ENCODE measurements at places on chromosomes 5 and 9.
A peak's percentile ranks its signal among the peaks of the same experiment; 100 is the strongest.

DNA sequence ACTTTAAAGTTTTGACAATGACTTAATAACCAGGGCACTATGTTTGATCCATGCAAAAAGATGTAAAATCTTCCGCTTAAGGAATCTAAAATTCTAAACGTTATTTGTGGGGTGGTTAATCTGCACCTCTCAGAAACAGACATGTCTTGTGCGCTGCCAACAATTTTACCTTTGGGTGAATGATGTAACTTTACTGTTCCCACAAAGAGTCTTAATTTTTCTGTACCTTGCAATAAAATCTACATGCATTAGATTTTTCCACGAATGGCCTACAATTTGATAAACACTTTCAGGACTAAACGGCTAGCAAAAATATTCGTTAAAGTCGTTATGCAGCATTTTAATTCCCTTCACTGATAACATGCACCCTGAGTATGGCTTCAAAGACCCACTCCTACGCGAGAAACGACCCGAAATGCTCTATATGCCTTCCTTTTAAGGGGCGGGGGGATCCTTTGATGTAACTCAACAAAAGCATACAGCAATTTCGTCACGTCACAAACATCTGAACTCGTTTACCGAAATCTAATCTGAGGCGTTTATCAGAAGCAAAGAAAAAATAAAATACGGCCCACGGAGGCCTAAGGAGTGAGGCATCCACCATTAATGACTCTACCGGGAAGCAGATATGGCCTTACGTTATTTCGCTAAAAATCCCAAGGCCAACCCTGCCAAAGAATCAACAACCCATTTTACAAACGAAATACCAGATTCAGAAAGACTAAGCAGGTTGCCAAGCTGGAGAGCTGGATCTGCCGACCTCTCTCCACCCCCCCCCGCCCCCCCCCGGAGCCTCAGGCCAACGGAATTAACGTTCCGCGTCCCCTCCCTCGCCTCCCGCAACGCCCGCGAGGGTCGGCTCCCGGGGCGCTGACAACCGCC is 621 bp downstream of the AK6 start:
- DNase-seq, result no peak

- no peak for DNase-seq
These were observed 182.3 kb upstream of the MAP1B start for GRCh38 chr5:71924980-71925379.

- DNase-seq, result no peak
These were observed 20.1 kb downstream of the TNIP1 start for GRCh38 chr5:151060742-151061141.

GRCh38 chr9:124808246-124808956 is 31.5 kb downstream of the OLFML2A start:
- peak; percentile 9 for DNase-seq

GRCh38 chr9:25814023-25814422 is 135.8 kb upstream of the TUSC1 start:
- DNase-seq, result no peak

DNA sequence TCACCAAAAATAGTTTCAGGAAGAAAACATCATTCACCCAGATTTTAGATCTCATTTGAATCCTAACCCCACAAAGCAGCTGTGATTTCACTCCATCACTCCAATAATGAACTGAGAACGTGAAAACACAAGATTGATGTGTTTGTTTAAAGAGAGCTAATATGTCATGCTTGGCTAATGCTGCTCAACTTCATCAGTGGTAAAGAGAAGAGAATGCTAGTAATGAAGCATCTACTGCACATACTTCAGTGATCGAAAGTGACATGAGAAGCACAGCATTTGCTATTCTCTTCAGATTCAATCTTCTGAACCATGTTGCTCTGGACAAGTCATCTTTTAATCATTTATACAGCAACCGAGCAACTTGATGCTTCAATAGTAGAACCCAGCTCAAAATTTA is 874.7 kb downstream of the EFNA5 start:
- DNase-seq, result no peak

GRCh38 chr5:107673039-107673367 is 2.3 kb upstream of the EFNA5 start:
- no peak for DNase-seq

DNA sequence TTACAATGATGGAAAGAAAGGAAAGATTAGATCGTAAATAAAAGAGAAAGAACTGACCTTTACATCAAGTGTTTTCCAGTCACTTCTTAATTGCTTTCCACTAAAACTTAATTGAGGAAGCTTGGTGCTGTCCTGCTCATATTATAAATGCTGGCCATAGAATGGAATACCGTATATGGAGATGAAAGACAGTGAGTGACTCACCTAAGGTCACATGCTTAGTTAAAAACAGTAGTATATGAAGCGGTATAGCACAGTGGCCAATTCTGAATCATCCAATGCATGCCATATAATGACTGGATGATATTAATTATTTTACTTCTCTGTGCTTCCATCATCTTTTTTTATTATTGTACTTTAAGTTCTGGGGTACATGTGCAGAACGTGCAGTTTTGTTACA is 482.4 kb upstream of the SGCD start:
- no peak for DNase-seq

DNA sequence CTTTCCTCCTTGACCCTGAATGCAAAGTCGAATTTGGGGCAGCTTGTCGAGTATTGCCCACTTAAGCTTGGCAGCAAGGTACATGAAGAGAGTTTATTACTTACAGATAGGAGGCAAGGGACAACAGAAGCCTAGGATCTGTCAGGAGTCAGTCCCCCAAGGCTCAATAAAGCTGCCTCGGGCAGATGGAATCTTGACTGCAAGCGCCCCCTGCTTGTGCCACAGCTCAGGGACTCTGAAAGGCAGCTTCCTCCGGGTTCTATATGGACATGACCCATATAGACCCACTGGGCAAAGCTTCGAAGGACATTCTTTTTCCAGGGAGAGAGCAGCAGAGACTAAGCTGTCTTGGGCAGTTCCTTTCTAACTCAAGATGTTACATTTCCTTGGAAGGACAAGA is 971.5 kb downstream of the EFNA5 start:
- no peak for DNase-seq

DNA sequence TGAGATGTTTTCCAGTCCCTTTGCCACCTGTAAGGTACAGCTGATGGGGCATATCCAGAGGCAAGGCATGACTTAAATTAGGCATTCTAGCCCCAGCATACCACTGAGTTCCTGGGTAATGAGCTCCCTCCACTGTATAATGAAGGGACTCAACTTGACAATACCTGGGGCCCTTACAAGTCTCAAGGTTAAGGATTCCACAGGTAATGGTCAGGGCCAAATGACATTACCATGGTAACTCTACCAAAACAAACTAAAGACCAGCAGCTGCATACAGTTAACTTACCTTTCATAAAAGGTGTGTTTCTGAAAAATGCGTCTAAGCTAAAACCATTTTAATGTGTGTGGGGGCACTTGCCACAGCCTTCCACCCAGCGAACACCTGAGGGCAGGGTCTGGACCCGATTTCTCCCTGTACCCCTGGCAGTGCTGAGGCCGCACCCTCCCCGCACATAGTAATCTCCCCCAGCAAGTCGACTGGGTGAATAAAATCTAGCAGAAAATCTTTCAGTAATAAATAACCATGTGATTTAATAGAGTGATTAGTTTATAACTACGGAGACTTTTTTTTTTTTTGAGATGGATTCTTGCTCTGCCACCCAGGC is 24.2 kb downstream of the CCDC69 start:
- no peak for DNase-seq

DNA sequence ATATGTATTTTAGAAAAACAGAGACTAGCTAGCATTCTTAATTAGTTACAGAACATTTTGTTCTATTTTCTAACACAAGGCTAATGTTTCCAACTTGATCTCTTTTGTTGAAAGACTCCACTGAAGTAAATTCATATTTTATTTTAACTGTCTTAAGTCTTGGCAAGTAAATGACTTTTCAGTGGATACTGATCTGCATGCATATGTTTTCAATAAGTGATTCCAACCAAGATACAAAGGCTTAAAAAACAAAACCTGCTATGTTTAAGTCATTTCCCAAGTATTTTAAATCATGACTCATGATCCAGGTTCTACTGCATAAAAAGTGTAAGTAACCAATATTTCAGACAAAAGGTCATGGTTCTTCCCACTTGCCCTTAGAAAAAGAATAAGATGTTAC is 5.7 kb downstream of the CDO1 start:
- no peak for DNase-seq

DNA sequence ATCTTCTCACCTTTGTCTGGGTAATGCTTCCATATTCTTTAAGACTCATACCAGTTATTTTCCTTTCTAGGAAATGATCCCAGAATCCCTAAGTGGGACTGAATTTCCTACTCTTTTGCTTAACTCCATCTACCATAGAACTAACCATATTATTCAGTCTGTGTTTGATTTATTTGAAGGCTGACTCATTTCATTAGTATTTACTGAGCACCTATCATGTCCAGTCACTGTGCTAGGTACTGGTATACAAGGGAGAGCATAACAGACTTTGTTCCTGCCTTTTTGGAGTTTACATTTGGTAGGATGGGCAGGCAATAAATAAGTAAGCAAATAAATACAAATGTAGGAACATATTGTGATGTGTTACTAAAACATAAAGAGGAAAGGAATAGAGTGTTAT is 4.3 kb downstream of the NPR2 start:
- DNase-seq, result no peak

- no peak for DNase-seq
These were observed 83.1 kb upstream of the CPLX2 start for GRCh38 chr5:175788155-175788787.

- no peak for DNase-seq
These were observed 171.8 kb upstream of the PANK3 start for GRCh38 chr5:168750926-168751325.

- DNase-seq, result no peak
These were observed 29.9 kb downstream of the COL5A1 start for GRCh38 chr9:134671341-134672113.

- DNase-seq, result no peak
These were observed 956.1 kb upstream of the EDIL3 start for GRCh38 chr5:85340790-85341189.

GRCh38 chr5:17306726-17307091 is 89.3 kb downstream of the BASP1 start:
- no peak for DNase-seq

DNA sequence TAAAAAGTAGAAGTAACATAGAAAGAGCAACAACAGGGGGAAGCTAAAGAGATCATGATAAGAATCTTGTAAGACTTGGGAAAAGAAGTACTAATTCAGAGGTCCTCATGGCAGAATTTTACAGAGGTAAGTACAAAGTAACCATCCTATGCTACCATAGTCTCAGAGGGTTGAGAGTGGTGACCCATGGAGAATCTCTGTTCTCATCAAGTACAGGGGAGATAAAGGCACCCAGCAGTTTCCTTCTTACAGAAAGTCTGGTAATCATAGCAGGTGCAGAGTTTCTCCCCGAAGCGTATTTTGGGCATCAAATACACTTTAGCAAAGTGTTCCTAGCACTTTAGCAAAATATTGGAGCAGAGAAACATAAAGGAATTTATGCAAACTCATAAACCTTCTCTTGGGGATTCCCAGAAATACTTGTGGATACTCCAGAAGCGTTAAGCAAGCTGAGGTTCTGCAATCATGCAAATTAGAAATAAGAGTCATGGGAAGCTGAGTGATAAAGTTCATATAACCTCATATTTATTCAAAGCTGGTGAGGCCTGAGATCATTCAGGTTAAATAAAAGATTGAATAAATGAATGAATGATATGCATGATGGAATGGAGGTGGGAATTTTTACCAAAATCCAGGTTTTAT is 101.0 kb upstream of the SMC2 start:
- DNase-seq, result no peak

- peak; percentile 24 for DNase-seq
These were observed 121.4 kb upstream of the C6 start for GRCh38 chr5:41334758-41335157.

DNA sequence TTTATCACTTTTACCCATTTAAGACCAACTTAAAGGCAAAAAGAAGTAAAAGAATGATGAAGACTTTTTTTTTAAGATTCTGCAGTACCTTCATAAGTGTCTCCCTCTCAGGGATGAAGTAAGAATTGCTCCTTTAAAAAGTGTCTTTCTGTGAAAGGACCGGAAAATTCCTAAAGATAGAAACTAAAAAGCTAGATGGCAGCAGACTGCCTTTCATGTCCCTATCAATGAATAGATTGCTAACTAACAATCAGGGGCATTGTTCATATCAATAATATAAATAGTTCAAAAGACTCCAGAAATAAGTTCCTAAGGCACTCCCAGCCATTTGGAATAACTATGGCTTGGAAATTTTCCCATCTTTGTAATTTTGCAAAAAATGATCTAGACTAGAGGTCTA is 558.0 kb downstream of the PDE4D start:
- DNase-seq, result no peak

- DNase-seq, result no peak
These were observed 211.6 kb upstream of the PANK3 start for GRCh38 chr5:168790671-168791250.

DNA sequence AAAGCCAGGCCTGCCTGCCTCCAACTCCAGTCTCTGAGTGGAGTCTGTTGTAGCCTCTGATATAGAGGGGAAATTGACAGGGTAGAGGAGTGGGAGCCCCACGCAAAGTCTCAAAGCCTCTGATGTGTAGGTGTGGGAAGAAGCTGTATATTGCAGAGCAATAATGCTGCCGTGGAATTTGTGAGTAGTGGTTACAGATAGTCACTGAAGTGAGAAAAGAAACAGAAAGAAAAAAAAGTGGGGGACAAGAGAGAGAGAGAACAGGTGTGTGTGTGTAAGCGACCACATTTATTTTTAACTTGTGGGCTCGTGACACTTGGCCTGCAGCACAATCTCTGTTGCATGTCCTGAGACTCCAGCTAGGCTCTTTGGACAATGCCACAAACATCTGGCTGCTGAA is 227.8 kb downstream of the NSG2 start:
- no peak for DNase-seq

GRCh38 chr9:123058834-123059233 is 25.4 kb downstream of the GPR21 start:
- DNase-seq, result no peak

- DNase-seq, result peak; percentile 2
These were observed 26.4 kb downstream of the ANXA6 start for GRCh38 chr5:151130922-151131891.

DNA sequence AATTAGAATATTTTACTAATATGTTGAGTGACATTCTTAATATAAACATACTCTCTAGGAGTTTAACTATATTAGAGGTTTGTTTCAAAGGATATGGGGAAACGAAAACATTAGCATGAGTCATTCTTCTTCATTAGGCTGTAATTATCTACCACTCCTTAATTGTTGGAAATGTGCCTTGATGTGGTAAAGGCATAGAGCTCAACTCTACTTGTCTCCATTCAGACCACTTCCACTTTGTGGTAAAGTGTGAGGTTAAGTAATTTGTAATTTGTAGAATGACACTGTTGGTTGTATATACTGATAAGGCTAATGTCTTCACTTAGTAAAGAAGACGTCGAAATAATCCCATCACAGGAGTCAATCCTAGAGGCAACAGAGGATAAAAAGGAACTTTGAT is 58.1 kb downstream of the HAPLN1 start:
- no peak for DNase-seq

Measured in left cardiac atrium (tissue), 4 donors.